ENCODE measurements at places on chromosomes 16 and 17.
A peak's percentile ranks its signal among the peaks of the same experiment; 100 is the strongest.

GRCh38 chr17:59521465-59522126 is 43.8 kb upstream of the DHX40 start:
- peaks cover 16% of the 10 kb centered on the region for H3K27me3 ChIP-seq
- no peaks in the 10 kb centered on the region for H3K36me3 ChIP-seq
- no peak overlapping the region for H3K4me3 ChIP-seq
- peak; percentile 64 for DNase-seq
- H3K4me1 ChIP-seq = peaks cover 6% of the 10 kb centered on the region

DNA sequence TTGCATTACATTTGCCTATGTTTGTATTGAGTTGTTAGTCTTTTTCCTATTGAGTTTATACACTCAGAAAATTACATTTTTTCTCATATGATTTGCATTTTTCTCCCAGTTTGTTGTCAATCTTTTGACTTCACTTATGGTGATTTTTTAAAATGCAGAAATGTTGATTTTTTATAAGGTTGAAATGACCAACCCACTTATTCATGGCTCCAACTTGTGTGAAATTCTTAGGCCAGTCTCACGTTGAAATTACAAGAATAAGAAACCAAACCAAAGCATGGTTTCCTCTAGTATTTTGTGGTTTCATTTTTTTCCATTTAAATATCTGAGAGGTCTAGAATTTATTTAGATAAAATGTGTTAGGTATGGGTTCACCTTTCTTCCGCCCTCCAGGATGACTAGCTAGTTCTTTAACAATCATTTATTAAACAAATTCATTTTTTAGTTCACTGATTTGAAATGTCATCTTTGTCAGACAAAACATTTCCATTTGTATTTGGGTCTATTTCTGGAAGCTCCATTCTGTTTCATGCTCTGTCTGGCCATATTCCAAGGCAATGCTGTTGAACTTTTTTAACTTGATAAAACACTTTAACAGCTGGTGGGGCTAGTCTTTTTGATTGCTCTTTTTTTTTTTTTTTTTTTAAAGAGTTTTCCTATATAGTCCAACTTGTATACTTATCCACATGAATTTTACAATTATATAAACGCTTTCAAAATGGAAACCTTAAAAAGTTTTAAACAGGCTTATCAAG is 40.0 kb downstream of the FAM20A start:
- H3K27ac ChIP-seq = no peak overlapping the region
- no peaks in the 10 kb centered on the region for H3K36me3 ChIP-seq

DNA sequence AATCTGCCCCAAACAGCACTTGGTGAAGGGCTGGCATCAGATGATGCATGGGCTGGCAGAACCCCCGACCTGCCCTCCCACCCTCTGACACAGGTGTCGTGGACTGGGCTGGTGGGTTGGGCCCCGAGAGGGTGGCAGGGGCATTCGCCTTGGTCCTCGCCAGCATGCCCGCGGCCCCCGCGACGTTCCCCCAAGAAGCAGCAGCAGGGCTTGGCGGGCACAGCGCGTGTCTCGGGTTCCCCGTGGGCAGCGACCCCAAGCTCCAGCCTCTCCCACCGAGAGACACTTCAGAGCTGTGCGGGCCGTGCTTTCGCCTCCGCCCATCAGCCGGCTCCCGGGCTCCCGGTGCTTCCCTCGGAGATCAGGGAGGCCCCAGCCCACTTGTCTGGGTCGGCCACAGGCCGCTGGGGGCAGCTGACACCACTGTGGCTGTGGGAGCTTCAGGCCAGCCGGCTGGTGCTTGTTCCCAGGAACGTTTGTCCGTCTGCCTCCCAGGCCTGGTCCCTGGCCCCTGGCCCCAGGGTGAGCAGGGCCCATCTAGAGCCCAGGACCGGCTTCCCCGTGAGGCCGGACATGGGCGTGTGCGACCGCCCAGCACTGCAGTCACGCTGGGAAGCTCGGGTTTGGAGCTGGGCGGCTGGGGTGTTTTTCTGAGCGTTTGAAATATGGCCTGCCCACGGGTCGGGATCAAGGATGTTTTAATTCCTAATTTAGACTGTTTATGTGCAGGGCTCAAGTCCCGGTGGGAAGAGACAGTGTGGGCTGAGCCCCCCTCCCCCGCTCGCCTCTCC is 16.6 kb downstream of the CACNA1H start:
- no peak overlapping the region for H3K27ac ChIP-seq
- no peaks in the 10 kb centered on the region for H3K36me3 ChIP-seq
- no peaks in the 10 kb centered on the region for H3K27me3 ChIP-seq
- DNase-seq = no peak
- no peaks in the 10 kb centered on the region for H3K4me1 ChIP-seq
- no peak overlapping the region for H3K4me3 ChIP-seq

DNA sequence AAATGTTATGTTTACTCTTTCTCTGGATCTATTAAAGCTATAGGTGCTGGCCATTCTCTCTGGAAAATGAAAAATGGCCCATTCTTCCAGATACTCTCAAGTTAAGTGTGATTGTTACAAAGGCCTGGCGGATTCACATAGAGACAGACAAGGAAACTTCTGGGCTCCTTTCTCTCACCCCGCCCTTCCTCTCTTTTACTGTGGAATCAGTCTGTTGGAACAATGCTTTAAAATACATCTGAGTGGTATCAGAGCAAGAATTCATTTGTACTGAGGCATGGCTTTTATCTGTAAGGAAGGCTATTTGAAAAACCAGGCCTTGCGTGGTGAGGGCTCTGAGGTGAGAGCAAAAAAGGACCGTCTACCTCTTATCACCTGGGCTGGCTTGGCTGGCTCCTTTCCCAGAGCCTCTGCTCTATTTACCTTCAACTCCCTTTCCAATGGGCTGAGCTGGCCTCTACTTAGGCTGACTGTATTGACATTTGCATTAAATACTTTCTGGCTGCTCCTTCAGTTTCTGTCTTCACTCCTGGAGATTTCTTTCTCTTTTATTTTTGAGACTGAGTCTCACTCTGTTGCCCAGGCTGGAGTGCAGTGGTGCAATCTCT is 274.0 kb downstream of the PHKB start:
- DNase-seq = no peak
- no peaks in the 10 kb centered on the region for H3K27me3 ChIP-seq
- peaks cover 10% of the 10 kb centered on the region for H3K36me3 ChIP-seq
- peaks cover 12% of the 10 kb centered on the region for H3K4me1 ChIP-seq
- no peak overlapping the region for H3K27ac ChIP-seq
- H3K4me3 ChIP-seq = no peak overlapping the region

- H3K36me3 ChIP-seq = no peaks in the 10 kb centered on the region
- H3K27ac ChIP-seq = peak overlapping the region; percentile 70
- DNase-seq = no peak
- H3K27me3 ChIP-seq = no peaks in the 10 kb centered on the region
Observed at GRCh38 chr16:68961778-68962402, 118.6 kb downstream of the TANGO6 start.

GRCh38 chr17:82388922-82389283 is 17.3 kb downstream of the UTS2R start:
- H3K4me1 ChIP-seq = no peaks in the 10 kb centered on the region
- H3K27me3 ChIP-seq = peaks cover 5% of the 10 kb centered on the region
- H3K36me3 ChIP-seq = no peaks in the 10 kb centered on the region
- no peak for DNase-seq
- H3K27ac ChIP-seq = no peak overlapping the region
- H3K4me3 ChIP-seq = no peak overlapping the region

DNA sequence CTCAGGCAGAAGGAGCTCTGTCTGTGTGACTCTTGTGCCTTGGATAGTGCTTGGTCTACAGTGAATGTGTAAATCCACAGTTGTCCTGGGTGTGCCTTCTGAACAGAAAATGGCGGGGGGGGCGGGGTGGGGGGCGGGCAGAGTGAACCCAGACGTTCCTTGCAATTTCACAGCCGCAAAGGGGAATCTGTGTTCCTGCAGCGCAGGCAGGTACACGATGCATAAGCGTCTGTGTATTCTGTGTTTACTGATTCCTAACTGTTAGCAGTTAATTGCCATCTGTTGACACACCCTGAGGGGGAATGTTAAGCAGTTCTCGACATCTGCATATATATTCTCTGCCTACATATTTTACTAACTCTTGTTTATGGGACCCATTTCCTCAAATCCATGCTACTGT is 123.5 kb upstream of the ZFHX3 start:
- peaks cover under 1% of the 10 kb centered on the region for H3K4me1 ChIP-seq
- DNase-seq = no peak
- no peaks in the 10 kb centered on the region for H3K36me3 ChIP-seq
- no peak overlapping the region for H3K4me3 ChIP-seq
- no peak overlapping the region for H3K27ac ChIP-seq

- H3K27me3 ChIP-seq = no peaks in the 10 kb centered on the region
- H3K4me3 ChIP-seq = no peak overlapping the region
- H3K36me3 ChIP-seq = no peaks in the 10 kb centered on the region
- peaks cover 5% of the 10 kb centered on the region for H3K4me1 ChIP-seq
Observed at GRCh38 chr16:53081032-53081424, 26.2 kb downstream of the CHD9 start.

- peak overlapping the region; percentile 24 for H3K27ac ChIP-seq
- peaks cover 18% of the 10 kb centered on the region for H3K36me3 ChIP-seq
- no peaks in the 10 kb centered on the region for H3K27me3 ChIP-seq
- H3K4me3 ChIP-seq = no peak overlapping the region
Observed at GRCh38 chr17:57268181-57268580, 11.9 kb downstream of the MSI2 start.

- H3K27ac ChIP-seq = no peak overlapping the region
- H3K4me1 ChIP-seq = no peaks in the 10 kb centered on the region
- no peak overlapping the region for H3K4me3 ChIP-seq
- DNase-seq = no peak
- no peaks in the 10 kb centered on the region for H3K27me3 ChIP-seq
Observed at GRCh38 chr16:57256601-57257395, 11.7 kb downstream of the ARL2BP start.

DNA sequence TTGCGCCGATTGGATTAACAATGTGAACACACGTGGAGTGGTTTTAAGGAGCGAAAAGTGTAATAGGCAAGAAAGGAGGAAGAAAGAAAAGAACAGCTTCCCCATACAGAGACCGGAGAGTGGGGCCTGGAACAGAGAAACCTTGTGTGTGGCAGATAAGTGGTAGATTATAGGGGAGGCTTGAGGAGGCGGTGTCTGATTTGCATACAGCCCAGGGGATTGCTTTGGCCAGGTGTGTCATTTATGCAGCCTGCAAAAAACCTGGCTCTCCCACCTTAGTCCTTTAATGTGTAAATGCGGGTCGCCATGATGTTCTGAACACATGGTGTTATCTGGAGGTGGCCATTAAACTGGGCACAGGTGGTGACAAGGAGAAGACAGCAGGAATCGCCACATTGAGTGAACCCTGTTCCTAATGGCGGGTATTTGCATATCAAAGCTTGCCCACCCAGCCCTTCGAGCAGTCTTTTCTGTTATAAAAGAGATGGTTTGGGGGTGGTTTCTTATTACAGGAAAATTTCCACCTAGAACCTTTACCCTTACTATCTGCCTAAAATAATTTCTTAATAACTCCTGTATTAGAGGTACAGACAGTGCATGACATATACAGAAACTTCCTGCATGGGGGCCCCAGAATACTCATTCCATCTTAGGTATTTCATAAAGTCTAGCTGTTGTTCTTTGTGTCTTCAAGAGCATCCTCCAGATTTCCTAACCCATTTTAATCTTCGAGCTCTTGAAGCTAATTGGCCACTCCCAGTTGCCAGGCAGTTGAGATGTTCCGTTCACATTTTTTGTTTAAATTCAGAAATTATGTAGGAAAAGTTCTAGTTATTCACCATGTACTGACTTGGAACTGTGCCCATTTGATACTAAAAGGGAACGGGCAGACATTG is 292.5 kb downstream of the RBFOX1 start:
- H3K4me1 ChIP-seq = no peaks in the 10 kb centered on the region
- no peak overlapping the region for H3K4me3 ChIP-seq
- no peak overlapping the region for H3K27ac ChIP-seq
- no peaks in the 10 kb centered on the region for H3K36me3 ChIP-seq

DNA sequence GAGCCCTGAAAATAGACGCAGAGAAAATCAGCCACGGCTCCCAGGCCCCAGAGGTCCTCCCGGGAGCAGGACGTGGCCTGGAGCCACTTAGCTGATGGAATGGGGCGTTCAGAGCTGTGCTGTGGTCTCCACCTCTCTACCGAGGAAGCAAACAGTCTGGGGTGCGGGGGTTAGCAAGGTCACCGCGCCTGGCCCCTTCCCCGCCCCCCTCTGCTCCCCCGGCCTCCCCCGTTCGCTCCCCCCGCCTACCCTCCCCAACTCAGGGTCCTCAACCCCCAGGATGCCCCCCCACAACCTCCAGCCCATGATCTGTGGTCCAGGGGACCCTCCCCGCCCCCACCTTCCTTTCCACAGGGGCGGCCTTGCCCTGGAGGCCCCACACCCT is 20.6 kb upstream of the C1QTNF8 start:
- H3K36me3 ChIP-seq = no peaks in the 10 kb centered on the region
- H3K4me1 ChIP-seq = no peaks in the 10 kb centered on the region
- no peak for DNase-seq
- H3K27ac ChIP-seq = no peak overlapping the region

GRCh38 chr17:282912-283882 is 69.4 kb downstream of the RPH3AL start:
- H3K4me3 ChIP-seq = no peak overlapping the region
- no peak overlapping the region for H3K27ac ChIP-seq
- peaks cover 21% of the 10 kb centered on the region for H3K4me1 ChIP-seq
- no peaks in the 10 kb centered on the region for H3K36me3 ChIP-seq

DNA sequence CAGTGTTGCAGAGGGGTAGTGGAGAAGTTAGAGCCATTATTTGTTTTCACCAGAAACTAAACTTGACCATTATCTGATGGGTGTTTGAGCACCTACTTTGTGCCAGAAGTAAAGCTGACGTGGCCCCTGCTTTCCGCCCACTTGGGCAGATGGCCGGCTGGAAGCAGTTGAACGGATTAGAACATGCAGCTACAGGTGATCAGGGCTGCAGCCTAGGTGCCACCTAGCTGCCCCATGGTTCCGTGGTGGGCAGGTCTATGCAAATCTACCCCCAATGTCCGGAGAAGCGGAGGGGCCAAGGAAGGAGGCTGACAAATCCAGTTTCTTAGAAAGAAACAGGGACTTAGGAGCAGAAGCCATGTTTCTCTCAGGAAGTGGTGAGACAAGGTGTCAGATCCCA is 62.7 kb downstream of the B9D1 start:
- no peak overlapping the region for H3K4me3 ChIP-seq
- H3K4me1 ChIP-seq = no peaks in the 10 kb centered on the region

DNA sequence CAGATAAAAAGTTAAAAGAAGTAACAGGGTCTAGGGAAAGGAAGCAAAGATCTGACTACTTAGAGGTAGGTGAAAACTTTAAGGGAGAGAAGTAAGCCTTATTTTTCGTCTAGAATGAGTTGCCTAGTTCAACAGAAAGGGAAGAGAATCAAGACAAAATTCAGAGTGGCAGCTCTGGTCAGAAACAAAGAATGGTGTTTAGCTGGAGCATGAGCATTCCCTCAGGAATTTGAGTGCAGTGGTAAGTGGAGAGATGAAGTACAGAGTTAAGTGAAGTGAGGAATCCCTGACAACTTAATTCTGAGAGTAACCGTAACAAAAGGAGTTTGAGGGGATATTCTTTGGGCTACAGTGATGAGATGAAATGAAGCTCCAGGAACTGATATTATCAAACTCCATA is 11.5 kb downstream of the SMG6 start:
- H3K4me3 ChIP-seq = no peak overlapping the region
- no peak for DNase-seq

GRCh38 chr16:14600164-14600563 is 29.9 kb downstream of the PARN start:
- DNase-seq = no peak
- H3K36me3 ChIP-seq = peaks cover 20% of the 10 kb centered on the region
- no peaks in the 10 kb centered on the region for H3K4me1 ChIP-seq
- no peaks in the 10 kb centered on the region for H3K27me3 ChIP-seq
- H3K4me3 ChIP-seq = no peak overlapping the region

- no peaks in the 10 kb centered on the region for H3K36me3 ChIP-seq
- H3K4me1 ChIP-seq = no peaks in the 10 kb centered on the region
- DNase-seq = no peak
- H3K27ac ChIP-seq = no peak overlapping the region
- H3K4me3 ChIP-seq = no peak overlapping the region
- H3K27me3 ChIP-seq = peaks cover 2% of the 10 kb centered on the region
Observed at GRCh38 chr17:68950725-68951124, 4.5 kb downstream of the ABCA8 start.
